ENCODE measurements at places on chromosomes 6 and 20.

DNA sequence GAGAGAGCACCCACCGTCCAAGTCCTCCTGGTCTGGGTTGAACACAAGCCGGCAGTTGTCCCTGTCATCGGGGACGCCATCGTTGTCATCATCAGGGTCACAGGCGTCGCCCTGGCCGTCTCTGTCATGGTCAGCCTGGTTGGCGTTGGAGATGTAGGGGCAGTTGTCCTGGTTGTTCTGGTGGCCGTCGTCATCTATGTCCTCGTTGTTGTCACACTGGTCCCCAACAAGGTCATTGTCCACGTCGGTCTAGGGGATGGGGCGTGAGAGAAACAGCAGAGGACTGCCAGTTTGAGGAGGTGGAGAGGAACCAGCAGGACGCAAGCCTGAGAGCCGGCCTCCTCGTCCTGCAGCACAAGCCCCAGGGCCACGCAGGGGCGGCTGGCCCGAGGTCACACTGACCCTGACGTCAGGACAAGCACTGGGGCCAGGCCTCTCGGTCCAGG, 28.5 kb downstream of the THBS2 start:
- DNase-seq = no peak

- DNase-seq = no peak
Observed at GRCh38 chr6:75926293-75927168, 145.9 kb downstream of the IMPG1 start.

GRCh38 chr6:3022765-3023662, 23.3 kb downstream of the NQO2 start:
- DNase-seq = no peak

- no peak for DNase-seq
Observed at GRCh38 chr6:12761376-12762115, 45.0 kb downstream of the PHACTR1 start.

DNA sequence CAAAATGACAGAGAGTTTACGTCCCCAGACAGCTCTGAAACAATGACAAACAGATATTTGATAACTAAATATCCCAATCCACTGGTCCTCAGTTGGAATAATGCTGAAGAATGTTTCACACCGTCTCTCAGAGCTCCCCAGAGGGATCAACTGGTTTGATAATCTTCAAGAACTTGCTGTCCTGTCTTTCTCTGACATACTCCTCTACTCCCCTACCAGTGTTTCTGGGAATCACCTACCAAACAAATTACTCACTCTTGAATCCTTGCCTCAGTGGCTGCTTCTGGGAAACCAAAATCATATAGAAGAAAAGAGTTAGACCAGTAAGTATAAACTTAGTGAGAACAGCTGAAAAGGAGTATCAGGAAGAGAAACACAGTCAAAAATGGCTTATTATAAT, 469.7 kb upstream of the JAG1 start:
- no peak for DNase-seq

DNA sequence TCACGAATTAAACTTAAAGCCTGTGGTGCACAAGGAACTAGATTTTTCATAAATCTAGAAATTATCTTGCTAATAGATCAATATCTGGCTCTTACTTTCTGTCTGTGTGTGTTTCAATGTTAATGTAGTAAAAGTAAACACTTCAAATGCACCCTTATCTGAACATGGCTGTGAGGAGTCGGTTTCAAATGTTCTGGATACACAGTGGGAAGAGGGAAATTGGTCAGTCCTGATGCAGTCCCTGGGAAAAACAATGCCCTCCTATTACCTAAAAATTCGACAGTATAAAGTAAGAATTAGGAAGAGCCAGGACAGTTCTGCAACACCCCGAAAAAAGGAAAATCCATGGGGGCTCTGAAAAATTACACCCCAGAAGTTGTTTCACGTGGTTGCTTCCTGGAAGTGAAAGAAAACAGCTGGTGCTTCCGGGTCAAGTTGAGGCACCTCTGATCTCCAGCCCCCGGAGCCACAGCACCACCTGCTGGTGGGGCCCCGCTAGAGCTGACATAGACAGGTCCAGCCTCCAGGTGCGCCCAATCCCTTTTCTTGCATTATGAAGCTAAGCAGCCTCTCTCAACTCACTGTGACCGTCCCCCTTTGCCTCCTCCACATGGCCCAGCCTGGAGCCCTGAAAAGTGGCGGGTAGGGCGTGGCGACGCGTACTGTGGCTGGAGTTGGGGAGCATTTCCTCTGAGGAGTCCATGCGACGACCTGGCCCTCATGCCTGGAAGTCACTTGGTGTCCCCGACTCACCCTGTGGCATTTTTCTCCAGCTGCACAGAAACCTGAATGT, 8.3 kb downstream of the SEMG2 start:
- DNase-seq = no peak

- no peak for DNase-seq
Observed at GRCh38 chr6:5084781-5085647, at the start of gene PPP1R3G. TSS of gene PPP1R3G (plus strand) at chr6:5085341. CDS start at chr6:5085486, 145 bp downstream.

GRCh38 chr6:89711801-89712200, 73.3 kb upstream of the LYRM2 start:
- DNase-seq = no peak

GRCh38 chr20:550611-551010, 7.0 kb upstream of the CSNK2A1 start:
- no peak for DNase-seq

DNA sequence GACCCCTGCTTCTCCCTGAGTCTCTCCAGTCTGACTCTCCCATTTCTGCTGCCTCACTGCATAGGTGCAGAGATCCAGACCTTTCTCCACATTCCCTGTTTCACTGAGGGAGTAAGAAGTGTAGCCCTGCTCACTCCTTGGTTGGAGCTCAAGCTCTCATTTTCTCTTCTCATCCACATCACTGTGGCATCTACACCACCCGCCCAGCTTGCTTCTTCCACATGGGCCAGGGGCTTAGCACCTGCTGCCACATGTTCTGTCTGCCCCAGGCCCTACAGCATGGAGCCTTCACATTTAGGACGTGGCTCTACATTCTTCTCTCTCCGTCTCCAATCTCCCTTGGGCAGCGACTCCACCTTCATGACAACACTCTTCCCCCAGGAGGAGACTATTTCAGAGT, 8.5 kb upstream of the GSTA5 start:
- DNase-seq = no peak
